ENCODE measurements at places on chromosomes 7 and 10.

DNA sequence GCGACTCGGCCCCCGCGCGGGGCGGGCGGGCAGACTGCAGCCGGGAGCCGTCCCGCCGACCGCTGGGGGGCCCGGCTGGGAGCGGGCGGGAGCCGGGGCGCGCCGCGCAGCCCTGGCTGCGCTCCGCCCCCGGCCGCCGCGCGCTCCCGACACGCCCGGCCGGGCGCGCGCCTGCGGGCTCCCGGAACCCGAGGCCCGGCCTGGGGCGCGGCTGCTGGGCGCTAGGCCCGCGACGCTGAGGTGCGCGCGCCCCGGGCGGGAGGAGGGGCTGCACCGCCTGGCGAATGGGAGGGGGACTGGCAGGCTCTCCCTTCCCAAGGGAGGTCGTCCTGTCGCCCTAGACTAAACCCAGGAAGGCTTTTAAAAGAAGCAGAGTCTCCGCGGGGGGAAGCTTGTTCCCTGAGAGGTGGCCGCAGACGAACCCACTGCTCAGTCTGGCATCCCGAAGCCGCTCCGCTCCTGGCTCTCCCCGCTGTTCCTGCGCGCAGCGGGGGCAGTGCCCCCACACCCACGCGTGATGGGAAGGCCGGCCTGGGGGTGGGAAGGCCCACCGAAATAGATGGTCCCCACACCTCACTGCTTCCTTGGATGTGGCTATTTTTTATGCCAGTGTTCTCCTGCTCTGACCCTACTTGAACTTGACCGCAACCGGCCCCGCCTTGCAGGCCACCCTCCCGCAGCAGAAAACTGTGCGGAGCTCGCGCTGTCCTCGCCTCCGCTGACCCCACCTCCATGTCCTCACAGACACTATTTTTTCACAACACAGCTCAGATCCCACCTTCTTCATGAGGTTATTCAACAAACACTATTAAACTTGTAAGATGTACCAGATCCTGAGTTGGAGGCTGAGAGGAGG is at the start of gene VOPP1:
Gene VOPP1, minus strand, starts transcription at position 125 of the 856 bp plus-strand sequence. CDS start 178 bp downstream, outside the sequence.
- peak; percentile 84 for DNase-seq

GRCh38 chr7:44155191-44156185 is 14.4 kb upstream of the MYL7 start:
- no peak for DNase-seq

DNA sequence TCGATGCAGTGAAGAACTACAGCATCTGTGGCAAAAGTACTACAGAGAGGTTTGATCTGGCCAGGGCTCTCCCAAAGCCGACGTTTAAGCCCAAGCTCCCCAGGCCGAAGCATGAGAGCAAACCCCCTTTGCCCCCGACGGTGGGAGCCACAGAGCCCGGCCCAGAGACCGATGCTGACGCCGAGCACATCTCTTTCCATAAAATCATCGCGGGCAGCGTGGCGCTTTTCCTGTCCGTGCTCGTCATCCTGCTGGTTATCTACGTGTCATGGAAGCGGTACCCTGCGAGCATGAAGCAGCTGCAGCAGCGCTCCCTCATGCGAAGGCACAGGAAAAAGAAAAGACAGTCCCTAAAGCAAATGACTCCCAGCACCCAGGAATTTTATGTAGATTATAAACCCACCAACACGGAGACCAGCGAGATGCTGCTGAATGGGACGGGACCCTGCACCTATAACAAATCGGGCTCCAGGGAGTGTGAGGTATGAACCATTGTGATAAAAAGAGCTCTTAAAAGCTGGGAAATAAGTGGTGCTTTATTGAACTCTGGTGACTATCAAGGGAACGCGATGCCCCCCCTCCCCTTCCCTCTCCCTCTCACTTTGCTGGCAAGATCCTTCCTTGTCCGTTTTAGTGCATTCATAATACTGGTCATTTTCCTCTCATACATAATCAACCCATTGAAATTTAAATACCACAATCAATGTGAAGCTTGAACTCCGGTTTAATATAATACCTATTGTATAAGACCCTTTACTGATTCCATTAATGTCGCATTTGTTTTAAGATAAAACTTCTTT is 2.3 kb downstream of the LRRTM3 start:
- no peak for DNase-seq

- DNase-seq = no peak
Measured at GRCh38 chr10:124379609-124380193, 39.0 kb downstream of the OAT start.

DNA sequence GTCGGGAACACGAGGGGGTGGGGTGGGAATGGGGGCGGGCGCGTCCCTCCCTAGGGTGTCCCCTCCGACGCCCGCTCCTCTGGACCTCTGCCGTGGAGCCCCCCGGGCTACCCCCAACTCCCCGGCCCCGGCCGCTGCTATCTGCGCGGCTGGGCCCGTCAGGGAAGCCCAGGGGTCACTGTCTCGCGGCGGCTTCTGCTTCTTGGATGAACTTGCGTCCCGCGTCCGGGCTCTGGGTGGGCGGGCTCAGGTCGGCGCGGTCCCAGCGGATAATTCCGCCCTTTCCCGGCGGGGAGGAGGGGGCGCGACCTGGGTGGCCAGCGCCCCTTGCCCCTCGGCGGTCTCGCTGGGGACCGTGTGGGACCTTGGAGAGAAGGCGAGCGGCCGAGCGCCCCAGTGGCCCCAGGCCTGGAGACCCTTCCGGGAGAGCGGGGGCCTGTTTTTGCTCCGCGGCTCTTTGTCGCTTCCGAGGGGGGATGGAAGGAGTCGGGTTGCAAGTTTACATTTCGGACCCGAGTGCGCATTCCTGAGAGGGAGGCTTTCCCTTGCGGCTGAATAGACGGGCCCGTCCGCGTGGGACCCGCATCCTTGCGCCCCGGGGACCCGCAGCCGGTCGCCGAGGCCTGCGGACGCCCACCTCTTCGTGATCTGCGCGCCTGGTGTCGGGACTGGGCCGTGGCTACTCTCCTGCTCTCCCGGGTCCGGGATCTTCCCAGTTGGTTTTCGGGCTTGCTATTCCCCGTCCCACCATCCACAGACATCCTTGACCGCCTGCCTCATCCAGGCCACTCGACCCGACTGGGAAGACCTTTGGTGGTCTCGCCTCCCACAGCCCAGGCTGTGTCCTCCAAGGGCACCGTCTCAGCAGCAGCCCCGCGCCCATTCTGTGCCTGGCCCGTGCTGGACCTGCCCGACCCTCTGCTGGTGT is 812 bp downstream of the DOCK1 start:
- DNase-seq = peak; percentile 69

- DNase-seq = no peak
Measured at GRCh38 chr7:130899071-130899560, 165.1 kb upstream of the KLF14 start.

DNA sequence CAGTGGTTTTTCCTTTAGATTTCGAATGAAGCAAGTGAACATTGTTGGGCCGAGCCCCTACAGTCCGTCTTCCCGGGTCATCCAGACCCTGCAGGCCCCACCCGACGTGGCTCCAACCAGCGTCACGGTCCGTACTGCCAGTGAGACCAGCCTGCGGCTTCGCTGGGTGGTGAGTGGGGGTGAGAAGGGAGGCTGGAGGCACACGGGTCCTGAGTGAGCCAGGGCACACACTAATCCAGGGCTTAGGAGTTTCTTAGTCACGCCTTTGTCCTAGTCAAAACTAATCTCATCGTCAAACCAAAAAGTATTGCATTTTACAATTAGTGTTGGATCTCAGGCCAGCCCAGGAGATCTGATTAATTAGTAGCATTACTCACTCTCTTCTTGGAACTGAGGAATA is 568.8 kb upstream of the FOXK1 start:
- no peak for DNase-seq

DNA sequence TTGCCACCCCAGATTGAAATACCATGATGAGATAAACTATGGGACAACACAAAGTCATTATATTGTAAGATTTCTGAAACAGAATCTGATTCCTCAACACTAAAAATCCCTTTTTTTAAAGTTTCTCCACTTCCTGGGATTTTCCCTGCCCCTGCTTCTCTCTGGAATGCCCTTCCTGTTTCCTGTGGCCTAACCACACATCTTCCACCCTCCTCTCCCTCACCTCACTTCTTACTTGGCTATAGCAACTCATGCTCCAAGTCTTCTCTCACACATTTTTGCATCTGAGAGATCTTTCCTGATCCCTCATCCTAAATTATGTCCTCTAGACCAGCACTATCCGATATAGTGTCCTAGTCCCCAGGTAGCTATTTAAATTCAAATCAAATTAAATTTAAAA is 4.1 kb upstream of the RELN start:
- DNase-seq = no peak

- peak; percentile 91 for DNase-seq
Measured at GRCh38 chr7:2451171-2452073, 24.8 kb downstream of the GRIFIN start.

DNA sequence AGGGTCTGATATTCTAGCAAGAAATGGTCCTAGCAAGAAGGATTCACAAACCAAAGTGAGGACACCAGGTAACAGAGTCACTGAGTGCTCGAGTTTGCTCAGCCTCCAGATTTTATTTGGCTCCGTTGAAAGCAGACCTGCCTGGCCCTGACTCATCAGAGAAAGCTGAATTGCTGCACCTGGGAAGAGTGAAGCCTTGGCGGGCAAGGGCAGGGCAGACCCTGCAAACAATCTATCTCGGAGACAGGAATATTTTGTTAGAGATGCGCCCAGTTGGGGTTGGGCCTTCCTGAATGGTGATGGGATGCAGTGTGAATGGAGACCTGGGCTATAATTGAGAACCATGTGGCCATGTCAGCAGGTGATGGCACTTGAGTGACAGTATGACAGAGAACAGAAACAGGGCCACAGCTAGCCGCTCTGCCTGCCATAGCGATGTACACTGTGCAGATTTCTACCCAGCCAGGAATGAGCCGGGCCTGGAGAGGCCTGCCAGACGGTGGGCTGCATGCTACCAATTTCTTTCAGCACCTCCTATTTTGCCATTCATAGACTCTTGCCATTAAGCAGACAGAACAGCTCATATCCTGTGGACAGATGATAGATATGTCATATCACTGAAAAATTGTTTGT is 744.2 kb downstream of the LRMDA start:
- no peak for DNase-seq

- no peak for DNase-seq
Measured at GRCh38 chr7:24660546-24660945, 87.3 kb downstream of the PALS2 start.

All from 8988T (cell line).